ENCODE measurements at places on chromosomes 12 and 14. TPM values are rescaled to one million over a fixed set of nuclear protein-coding genes. Genes with fewer than 3 reads are reported as not detected.

- DNase-seq, result no peak
Measured at GRCh38 chr14:102590667-102591099, 1.8 kb upstream of the RCOR1 start.

- DNase-seq, result peak; percentile 50
Measured at GRCh38 chr12:132356691-132357622, 27.6 kb upstream of the GALNT9 start.

GRCh38 chr12:5458229-5459050, 26.5 kb downstream of the NTF3 start:
- DNase-seq, result no peak

DNA sequence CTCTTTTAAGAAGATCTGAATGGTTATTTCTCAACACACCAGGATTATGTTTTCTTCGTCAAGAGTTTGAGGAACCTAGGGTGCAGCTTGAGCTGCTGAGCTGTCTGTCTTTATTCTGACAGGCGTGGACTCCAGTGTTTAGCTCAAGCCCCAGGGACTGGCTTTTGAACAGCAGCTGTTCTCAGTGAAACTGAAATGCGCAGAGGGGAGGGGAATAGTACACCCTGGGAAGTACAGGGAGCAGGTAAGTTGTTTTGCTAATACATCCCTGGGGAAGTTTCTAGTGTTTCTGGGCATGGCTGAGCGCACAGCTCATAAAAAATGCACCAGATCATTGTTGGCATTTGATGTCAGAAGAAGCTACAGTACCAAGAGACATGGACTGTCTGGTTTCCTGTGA, 659.8 kb downstream of the DIO2 start:
- no peak for DNase-seq

GRCh38 chr12:62760779-62761178, 174.2 kb downstream of the PPM1H start:
- no peak for DNase-seq

Gene DBX2
- not detected for total RNA-seq

Gene AEBP2
- 32.4 TPM for total RNA-seq

Gene MARCHF9
- total RNA-seq, result 10.8 TPM

Gene GLS2
- 4.6 TPM for total RNA-seq

All from activated naive CD4-positive, alpha-beta T cell treated with anti-CD3 and anti-CD28 coated beads for 36 hours (primary cell).